Lower lobe of right lung (tissue), 2 donors: ENCODE measurements at places on chromosomes 5 and 9. TPM values are rescaled to one million over a fixed set of nuclear protein-coding genes. Genes with fewer than 3 reads are reported as not detected.

The EIF4E1B gene
- not detected for total RNA-seq

The IFT74 gene
- 15.6 TPM for total RNA-seq

DNA sequence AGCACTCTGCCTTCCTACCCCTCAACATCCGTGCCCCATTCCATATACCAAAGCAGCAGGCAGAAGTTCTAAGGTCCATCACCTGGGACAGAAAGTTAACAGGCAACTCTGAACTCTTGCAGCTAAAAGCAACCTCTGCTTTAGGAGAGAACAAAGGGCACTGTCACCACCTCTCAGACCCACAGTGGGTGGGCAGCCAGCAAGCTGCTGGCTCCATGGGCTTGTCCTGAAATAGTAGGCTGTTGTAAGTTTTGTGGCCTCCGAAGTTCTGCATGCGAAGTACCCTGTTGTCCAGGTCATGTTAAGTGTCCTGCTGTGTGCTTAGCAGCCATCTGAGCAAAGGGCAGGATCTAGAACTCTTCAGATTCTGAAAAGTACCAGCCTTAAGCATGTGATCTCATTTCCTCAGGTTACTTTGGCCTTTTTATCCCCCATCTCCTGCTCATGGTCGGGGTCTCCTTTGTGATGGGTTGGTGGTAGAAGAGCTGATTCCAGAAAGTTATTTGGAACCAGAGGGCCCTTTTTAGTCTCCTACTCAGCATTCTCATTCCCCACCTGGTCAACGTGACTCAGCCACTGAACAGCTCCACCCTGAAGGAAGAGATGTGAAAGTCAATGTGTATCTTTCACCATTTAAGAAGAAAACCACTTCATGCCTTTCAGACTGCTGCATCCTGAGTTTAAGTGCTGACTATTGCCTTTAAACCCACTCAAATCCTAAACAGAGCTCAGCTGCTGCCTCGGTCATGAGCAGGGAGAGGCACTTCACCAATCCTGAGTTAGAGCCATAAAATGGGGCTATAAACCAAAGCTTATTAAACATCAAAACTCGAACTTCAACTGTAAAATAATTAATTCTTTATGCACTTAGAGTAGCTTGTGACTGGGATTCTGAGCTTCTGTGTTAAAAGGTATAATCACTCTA is 121.4 kb downstream of the DPYSL3 start:
- no peaks in the 10 kb centered on the region for H3K27me3 ChIP-seq
- no peak overlapping the region for H3K27ac ChIP-seq
- no peak overlapping the region for H3K4me3 ChIP-seq
- no peak for DNase-seq

- no peak overlapping the region for H3K27ac ChIP-seq
- H3K4me3 ChIP-seq = no peak overlapping the region
- H3K4me1 ChIP-seq = peaks cover 11% of the 10 kb centered on the region
Observed at GRCh38 chr5:78638423-78638822, 10.1 kb downstream of the LHFPL2 start.

DNA sequence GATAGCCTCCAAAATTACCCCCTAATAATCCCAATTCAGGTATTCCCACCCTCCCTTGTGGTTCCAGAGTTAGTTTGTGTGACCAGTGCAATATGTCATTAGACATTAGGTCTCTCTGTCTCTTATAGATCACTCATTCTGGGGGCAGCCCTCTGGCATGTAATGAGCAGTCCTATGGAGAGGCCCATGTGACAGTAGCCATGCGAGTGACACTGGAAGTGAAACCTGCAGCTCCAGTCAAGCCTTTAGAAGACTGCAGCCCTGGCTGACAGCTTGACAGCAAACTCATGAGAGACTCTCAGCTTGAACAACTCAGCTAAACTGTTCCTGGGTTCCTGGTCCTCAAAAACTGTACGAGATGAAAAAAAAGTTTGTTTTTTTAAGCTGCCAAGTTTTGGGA is 54.0 kb upstream of the HSPB3 start:
- H3K4me3 ChIP-seq = no peak overlapping the region
- no peaks in the 10 kb centered on the region for H3K4me1 ChIP-seq
- H3K27ac ChIP-seq = no peak overlapping the region
- H3K27me3 ChIP-seq = no peaks in the 10 kb centered on the region

DNA sequence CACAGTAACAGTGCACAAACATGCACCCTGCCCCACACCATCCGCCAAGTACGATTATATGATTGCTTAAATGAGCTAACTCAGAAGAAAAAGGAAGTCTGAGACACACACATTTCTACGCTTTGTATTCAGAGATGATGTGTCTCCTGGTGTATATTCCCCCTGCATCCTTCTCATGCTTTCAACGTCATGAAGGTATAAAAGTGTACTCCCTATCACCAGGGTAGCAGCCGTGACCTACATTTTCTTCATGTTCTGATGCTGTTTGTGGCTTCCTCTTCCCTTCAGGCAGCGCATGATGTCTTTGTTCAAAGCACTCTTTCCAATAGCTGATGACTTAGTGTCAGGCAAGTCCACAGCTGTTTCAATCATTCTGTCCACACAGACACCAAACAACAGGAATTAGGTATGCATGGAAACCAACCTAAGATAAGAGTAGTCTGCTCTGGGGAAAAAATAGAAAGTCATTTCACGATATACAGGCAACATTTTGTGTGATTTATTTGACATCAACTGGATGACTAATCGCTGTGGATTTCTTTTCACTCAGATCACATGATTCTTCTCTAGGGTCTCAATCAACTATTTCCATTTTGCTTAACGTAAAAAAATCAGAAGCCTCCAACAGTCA is 269.4 kb upstream of the PTGER4 start:
- DNase-seq = no peak
- peaks cover 53% of the 10 kb centered on the region for H3K4me1 ChIP-seq
- H3K36me3 ChIP-seq = no peaks in the 10 kb centered on the region
- H3K4me3 ChIP-seq = no peak overlapping the region
- no peaks in the 10 kb centered on the region for H3K27me3 ChIP-seq
